ENCODE measurements at places on chromosomes 16 and 17. TPM values are rescaled to one million over a fixed set of nuclear protein-coding genes. Genes with fewer than 3 reads are reported as not detected.

- H3K4me3 ChIP-seq = peak overlapping the region; percentile 65
- DNase-seq = peak; percentile 65
- no peaks in the 10 kb centered on the region for H3K27me3 ChIP-seq
Measured at GRCh38 chr16:2428051-2428783, 1.0 kb upstream of the CCNF start.

- H3K4me1 ChIP-seq = peaks cover 7% of the 10 kb centered on the region
- no peak overlapping the region for H3K4me3 ChIP-seq
Measured at GRCh38 chr16:21523411-21524067, 75.8 kb upstream of the METTL9 start.

The ADAMTS18 gene
- 0.17 TPM for total RNA-seq

DNA sequence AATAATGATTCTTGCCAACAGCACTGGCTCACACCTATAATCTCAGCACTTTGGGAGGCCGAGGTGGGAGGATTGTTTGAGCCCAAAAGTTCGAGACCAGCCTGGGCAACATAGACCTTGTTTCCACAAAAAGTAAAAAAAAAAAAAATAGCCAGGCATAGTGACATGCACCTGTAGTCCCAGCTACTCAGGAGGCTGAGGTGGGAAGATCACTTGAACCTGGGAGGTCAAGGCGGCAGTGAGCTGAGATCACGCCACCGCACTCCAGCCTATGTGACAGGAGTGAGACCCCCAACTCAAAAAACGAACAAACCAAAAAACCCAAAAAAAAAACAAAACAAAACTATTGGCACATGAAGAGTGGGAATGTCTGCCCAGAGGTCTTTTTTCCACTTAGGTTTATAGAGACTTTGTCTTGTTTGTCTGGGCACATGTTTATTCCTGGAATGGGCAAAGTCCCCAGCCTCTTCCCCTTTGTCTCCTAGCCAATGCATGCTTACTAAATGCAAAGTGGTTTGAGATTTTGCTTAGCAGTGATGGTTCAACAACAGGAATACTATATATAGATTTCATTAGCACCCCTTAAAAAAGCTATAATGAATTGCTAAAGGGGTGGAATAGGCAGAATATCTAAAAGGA lies 25.9 kb downstream of the NMT1 start:
- peaks cover 13% of the 10 kb centered on the region for H3K4me1 ChIP-seq
- no peak overlapping the region for H3K4me3 ChIP-seq
- DNase-seq = no peak
- H3K27ac ChIP-seq = peak overlapping the region; percentile 87

The DHX38 gene
- total RNA-seq = 27.5 TPM

The RPH3AL gene
- 52.5 TPM for total RNA-seq

- no peak for DNase-seq
- peaks cover 13% of the 10 kb centered on the region for H3K36me3 ChIP-seq
- H3K4me1 ChIP-seq = no peaks in the 10 kb centered on the region
Measured at GRCh38 chr16:23650674-23651416, 9.6 kb downstream of the DCTN5 start.

GRCh38 chr16:81816793-81817210 lies 37.7 kb downstream of the PLCG2 start:
- H3K27me3 ChIP-seq = no peaks in the 10 kb centered on the region
- H3K36me3 ChIP-seq = no peaks in the 10 kb centered on the region
- DNase-seq = no peak
- no peak overlapping the region for H3K27ac ChIP-seq

The EFNB3 gene
- 0.33 TPM for total RNA-seq

All from liver (tissue), 10 donors.